Fibroblast of skin of right biceps (primary cell): ENCODE measurements at places on chromosomes 13 and 19.

- peak; percentile 80 for DNase-seq
These were observed 6.3 kb upstream of the ZSWIM4 start for GRCh38 chr19:13788991-13789390.

- DNase-seq: no peak
These were observed 14.2 kb upstream of the LILRB1 start for GRCh38 chr19:54616057-54616456.

- DNase-seq: no peak
These were observed 19.5 kb upstream of the ZNF429 start for GRCh38 chr19:21485926-21486325.

DNA sequence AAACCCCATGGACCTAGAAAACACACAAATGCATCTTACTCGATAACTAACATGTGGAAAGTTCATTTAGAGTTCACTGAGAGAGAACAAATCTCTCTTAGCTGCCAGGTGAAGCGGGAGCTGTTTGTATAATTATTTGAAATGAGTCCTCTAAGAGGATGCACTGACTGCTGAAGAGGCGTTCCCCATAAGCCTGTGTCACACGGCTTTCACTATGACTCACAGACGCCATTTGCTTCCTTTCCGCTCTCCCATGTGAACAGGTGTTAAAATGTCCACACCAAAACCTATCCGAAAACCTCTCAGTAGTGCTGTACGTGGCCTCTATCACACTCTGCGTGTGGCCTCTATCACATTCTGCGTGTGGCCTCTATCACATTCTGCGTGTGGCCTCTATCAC is 101.8 kb downstream of the SOX1 start:
- DNase-seq: no peak

DNA sequence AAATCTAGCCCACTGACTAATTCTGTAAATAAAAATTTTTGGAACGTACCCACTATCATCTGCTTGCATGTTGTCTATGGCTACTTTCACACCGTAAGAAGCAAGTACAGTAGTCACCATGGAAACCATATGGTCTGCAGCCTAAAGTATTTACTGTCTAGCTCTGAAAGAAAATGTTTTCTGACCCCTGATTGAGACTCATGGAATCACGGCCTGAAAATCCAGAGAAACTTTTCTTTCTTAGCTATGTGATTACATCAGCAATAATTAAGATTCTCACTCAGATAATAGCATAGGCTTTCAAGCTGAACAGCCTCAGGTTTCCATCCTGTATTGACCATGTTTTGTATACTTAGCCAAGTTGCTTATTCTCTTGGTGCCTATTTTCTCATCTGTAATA is 264.6 kb downstream of the NHLRC3 start:
- DNase-seq: peak; percentile 3

- peak; percentile 77 for DNase-seq
These were observed 6.5 kb upstream of the LTBP4 start for GRCh38 chr19:40594657-40595091.

GRCh38 chr13:113351514-113352026 is 12.4 kb downstream of the GRTP1 start:
- no peak for DNase-seq

GRCh38 chr13:24220086-24220703 is 59.7 kb downstream of the SPATA13 start:
- peak; percentile 79 for DNase-seq
